NCI-H774 (cell line): ENCODE measurements at places on chromosomes 7 and 10.

GRCh38 chr10:75034131-75034512, 77.3 kb upstream of the SAMD8 start:
- DNase-seq = peak; percentile 11

- DNase-seq = no peak
Observed at GRCh38 chr10:13775786-13776775, 189.3 kb downstream of the PRPF18 start.

DNA sequence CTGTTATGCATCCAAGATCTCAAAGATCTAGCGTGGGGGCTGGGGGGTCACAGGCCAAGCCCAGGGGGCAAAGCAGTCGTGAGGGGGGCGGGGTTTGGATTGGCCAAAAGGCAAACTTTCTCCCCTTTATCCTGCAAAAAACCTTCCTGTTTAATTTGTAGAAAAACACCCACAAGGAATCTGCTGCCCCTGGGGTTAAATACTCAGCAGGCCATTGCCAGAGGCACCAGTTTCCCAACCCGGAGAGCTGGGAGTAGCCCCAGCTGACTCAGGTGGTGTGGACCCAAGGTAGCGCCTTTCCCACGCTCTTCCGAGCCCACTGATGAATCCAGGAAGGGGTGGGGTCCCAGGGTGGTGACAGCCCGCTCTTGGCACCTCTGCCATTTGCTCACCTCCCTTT, 21.4 kb downstream of the KCP start:
- no peak for DNase-seq

- no peak for DNase-seq
Observed at GRCh38 chr7:123738356-123738755, 10.4 kb downstream of the WASL start.

- DNase-seq = no peak
Observed at GRCh38 chr10:128979405-128979804, 487.6 kb upstream of the MGMT start.

GRCh38 chr10:14146025-14146424, 184.7 kb downstream of the FRMD4A start:
- DNase-seq = no peak

GRCh38 chr7:138705167-138705566, 4.0 kb upstream of the SVOPL start:
- no peak for DNase-seq

DNA sequence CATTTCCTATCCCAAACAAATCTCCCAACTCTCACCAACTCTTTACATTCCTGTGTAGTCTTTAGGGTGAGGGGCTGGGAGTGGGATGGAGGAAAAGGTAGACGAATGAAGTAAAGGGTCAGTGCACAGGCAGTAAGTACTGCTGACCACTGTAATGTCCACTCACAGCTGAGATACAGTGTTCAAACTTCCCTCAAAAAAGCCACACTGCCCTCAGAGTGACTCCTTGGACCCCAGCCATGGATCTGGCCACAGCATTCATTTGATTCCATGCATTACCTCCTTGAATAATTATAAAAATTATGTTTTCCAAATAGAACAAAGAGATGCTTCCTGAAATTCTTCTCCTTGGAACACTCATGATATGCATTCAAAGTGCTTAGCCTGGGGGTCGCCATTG, 19.8 kb upstream of the HIPK2 start:
- DNase-seq = no peak
